ENCODE measurements at places on chromosomes 4 and X. TPM values are rescaled to one million over a fixed set of nuclear protein-coding genes. Genes with fewer than 3 reads are reported as not detected.

CT45A5 gene
- not detected for total RNA-seq

- DNase-seq = no peak
These were observed 60.3 kb downstream of the MTHFD2L start for GRCh38 chr4:74218201-74218600.

GRCh38 chr4:181766061-181766548 lies 477.1 kb upstream of the TENM3 start:
- no peak for DNase-seq

DNA sequence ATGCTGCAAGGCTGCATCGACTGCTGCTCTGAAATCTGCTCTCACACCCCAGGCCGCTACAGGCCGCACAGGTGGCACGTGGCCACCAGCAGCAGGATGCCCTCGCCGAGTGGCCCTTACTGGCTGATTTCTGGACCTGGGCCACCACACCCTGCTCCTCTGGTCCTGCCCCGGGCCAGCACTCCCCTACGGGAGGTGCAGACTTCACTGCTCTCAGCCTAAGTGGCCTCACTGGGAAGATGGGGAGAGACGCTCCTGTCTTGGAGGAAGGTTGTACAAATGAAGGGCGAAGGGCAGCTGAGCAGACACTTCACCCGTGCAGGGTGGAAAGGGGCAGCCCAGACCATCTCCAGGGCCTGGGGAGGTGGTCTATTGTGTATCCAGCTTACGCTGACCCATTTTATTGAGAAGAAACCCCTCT lies 72.5 kb downstream of the ACOX3 start:
- no peak for DNase-seq

GRCh38 chr4:159142681-159143384 lies 40.0 kb downstream of the RAPGEF2 start:
- no peak for DNase-seq

GRCh38 chrX:71285929-71286328 lies 2.5 kb downstream of the NONO start:
- DNase-seq = no peak

TMEM35A gene
- total RNA-seq = 3.9 TPM

- no peak for DNase-seq
These were observed 61.1 kb downstream of the PACRGL start for GRCh38 chr4:20761382-20761781.

MAGEA6 gene
- total RNA-seq = not detected

HSFX4 gene
- not detected for total RNA-seq

DNA sequence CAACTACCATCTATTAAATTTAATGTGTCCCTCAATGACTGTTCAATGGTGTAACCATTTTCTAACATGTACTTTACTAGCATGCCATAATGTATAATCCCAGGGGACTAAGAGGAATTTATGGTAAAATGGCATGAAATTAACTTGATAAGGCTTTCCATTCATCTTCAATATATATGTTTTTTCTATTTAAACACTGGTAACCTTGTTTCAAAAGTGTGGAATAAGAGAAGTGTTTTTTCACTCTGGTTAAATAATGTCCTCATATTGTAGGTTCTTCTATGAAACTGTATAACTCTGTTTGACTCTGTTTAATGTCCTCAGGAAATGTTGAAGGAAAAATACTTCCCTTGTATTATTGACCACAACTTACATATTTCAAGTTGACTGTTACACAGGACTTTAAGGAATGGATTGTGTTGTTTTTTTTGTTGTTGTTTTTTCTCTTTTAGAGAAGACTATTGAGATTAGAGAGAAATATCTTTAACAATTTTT lies 113.8 kb upstream of the ARSJ start:
- DNase-seq = no peak

- no peak for DNase-seq
These were observed 46.4 kb downstream of the NAT8L start for GRCh38 chr4:2105559-2105958.

GJB1 gene
- not detected for total RNA-seq

GRCh38 chr4:30002341-30002740 lies 717.8 kb upstream of the PCDH7 start:
- DNase-seq = no peak

CTAG1B gene
- not detected for total RNA-seq

- peak; percentile 54 for DNase-seq
These were observed 32.4 kb upstream of the SORCS2 start for GRCh38 chr4:7159923-7160322.

GRCh38 chr4:176735300-176735699 lies 57.4 kb downstream of the VEGFC start:
- no peak for DNase-seq

DNA sequence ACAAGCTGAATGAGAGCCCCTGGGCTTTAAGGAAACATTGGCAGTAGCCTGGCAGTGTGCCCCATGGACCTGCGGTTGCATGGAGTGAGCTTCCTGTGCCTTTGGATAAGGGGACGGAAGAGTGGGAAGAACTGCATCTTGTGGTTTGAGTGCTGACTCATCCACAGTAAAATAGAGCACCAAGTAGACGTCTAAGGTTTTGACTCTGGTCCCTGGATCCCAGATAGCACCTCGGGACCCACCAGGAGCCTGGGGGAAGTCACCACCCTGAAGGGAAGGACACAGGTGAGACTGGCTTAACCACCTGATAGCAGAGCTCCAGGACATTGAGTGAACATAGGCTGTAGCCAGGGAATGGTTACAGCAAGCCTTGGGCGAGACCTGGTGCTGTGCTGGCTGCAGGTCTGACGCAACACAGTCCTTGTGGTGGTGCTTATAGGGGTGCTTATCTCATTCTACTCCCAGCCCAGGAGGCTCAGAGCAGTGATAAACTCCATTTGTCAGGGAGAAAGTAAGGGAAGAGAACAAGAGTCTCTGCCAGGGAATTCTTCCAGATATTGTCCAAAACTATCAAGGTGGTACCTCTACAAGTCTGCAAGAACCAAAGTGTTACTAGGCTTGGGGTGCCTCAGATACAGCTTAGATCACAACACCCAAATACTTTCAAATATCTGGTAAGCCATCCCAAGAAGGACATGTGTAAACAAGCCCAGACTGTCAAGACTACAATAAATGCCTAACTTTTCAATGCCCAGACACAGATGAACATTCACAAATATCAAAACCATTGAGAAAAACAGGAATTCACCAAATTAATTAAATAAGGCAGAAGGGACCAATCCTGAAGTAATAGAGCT lies 123.6 kb upstream of the TET2 start:
- no peak for DNase-seq

DNA sequence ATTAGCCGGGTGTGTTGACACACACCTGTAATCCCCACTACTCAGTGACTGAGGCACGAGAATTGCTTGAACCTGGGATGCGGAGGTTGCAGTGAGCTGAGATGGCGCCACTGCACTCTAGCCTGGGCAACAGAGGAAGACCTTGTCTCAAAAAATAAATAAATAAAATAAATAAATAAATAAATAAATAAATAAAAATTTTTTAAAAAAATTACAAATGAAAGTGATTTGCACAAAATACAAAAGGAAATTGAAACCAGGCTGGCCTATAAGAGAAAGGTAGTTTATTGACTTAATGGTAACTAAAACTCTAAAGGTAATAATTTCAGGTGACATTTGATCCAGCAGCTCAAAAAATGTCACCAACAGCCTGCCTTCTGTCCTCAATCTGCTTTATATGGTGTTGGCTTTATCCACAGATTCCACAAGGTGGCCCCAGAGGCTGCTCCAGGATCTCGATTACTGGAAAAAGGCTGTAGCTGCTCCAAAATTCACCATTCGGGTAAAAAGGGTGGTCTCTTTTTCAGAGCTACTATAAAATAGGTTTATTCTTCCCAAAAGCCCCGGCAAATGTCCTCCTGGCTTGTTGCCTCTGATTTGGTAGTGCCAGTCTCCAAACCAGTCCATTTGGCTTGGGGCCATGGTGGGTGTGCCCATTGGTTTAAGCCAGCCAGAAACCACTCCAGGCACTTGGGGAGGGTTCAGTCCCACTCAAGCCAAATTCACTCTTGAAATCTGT lies 61.4 kb upstream of the TRIM2 start:
- DNase-seq = peak; percentile 89

TGIF2LX gene
- not detected for total RNA-seq

- DNase-seq = no peak
These were observed 24.4 kb downstream of the MFAP3L start for GRCh38 chr4:170001745-170002267.

GRCh38 chrX:9466736-9467135 lies 1.9 kb downstream of the TBL1X start:
- no peak for DNase-seq

DNA sequence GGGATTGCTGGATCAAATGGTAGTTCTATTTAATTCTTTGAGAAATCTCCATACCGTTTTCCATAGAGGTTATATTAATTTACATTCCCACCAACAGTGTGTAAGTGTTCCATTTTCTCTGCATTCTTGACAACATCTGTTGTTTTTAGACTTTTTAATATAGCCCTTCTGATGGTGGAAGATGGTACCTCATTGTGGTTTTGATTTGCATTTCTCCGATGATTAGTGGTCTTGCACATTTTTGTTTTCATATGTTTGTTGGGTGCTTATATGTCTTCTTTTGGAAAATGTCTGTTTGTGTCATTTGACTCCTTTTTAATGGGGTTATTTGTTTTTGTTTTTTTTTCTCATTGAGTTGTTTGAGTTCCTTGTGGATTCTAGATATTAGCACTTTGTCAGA lies 75.3 kb upstream of the PUDP start:
- no peak for DNase-seq

GRCh38 chr4:146247356-146247755 lies 33.0 kb downstream of the REELD1 start:
- no peak for DNase-seq

DNA sequence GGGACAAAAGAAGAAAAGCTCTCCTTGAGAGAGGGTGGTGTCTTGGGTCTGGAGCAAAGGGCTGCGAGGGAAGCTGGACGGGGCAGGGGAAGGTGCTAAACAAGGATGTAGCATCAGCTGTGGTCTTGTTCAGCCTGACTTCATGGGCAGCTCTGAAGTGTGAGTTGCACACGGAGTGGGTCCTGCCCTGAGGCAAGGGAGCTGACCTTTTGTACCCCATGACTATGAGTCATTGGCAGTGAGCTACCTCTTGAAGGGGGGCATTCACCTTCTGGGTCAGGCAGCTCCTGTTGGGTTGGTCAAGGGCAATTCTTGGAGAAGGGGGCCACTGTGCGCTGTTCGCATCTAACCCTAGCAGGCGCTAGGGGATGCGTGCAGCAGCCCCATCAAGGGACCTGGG lies 151.8 kb downstream of the SMIM20 start:
- DNase-seq = no peak

DNA sequence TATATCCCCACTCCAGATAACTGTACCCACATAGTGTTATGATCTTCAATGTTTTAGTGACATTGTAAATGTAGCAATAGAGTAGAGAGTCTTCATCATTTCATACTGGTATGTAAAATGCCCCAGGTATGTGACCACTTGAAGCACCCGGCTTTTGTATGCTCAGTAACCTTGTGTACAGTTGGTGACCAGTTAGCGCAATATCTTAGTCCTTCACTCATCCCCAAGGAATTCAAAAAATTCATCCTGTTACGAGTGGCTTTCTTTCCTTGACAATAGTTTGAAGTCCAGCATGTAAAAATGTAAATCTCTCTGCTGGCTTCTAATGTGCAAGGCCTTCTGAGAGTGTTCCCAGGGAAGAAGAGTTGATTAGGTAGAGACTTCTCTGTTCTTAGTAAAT lies 145.6 kb downstream of the ARX start:
- DNase-seq = no peak

- DNase-seq = no peak
These were observed 270.2 kb downstream of the TLL1 start for GRCh38 chr4:166143227-166143626.

ALG13 gene
- total RNA-seq = 97.4 TPM

GRCh38 chr4:150130933-150131332 lies 52.7 kb downstream of the DCLK2 start:
- DNase-seq = no peak

- no peak for DNase-seq
These were observed 28.7 kb downstream of the INPP4B start for GRCh38 chr4:142817442-142817841.

- no peak for DNase-seq
These were observed 1508.3 kb downstream of the RAPGEF2 start for GRCh38 chr4:160611181-160611580.

- no peak for DNase-seq
These were observed 801.3 kb downstream of the PCDH18 start for GRCh38 chr4:136731025-136731424.

FGFR3 gene
- 30.3 TPM for total RNA-seq

SMR3B gene
- total RNA-seq = not detected

FRMD7 gene
- total RNA-seq = not detected

DNA sequence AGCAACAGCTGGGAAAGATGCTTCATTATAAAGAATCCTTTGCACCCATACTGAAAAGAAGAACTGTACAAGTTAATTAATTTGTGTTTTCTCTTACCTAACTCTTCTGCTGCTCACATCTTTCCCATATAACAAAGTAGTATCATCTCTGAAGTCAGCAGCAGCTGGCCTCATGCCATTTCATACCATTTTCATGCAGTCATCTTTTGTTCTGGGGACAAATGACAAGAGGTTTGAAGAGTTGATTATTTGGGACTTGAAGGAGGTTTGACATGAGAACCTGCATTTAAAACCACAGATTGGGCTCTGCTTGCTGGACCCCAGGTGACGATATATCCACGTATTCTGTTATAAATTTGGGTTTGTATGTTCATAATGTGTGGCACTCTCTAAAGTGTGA lies 430.3 kb downstream of the SPRY1 start:
- peak; percentile 39 for DNase-seq

ZDHHC9 gene
- not detected for total RNA-seq

GRCh38 chr4:175215657-175216056 lies 297.5 kb downstream of the ADAM29 start:
- DNase-seq = no peak

WDR17 gene
- 1.9 TPM for total RNA-seq

Data from stomach (tissue), 19 donors.